Stimulated activated CD4-positive, alpha-beta T cell treated with anti-CD3 and anti-CD28 coated beads, TNF-alpha, amount 100 ng/mL, for 1 hour (primary cell): ENCODE measurements at places on chromosomes 3 and 15.

GRCh38 chr3:42805141-42805821 is 991 bp upstream of the HIGD1A start:
- DNase-seq: no peak

GRCh38 chr3:128236657-128237056 is 83.4 kb downstream of the EEFSEC start:
- DNase-seq: no peak

- no peak for DNase-seq
These were observed 164.6 kb downstream of the SUCLG2 start for GRCh38 chr3:67489816-67490215.

GRCh38 chr3:24156466-24156865 is 211.4 kb downstream of the NR1D2 start:
- DNase-seq: no peak

GRCh38 chr3:175386630-175387029 is 527.5 kb downstream of the NAALADL2 start:
- no peak for DNase-seq

DNA sequence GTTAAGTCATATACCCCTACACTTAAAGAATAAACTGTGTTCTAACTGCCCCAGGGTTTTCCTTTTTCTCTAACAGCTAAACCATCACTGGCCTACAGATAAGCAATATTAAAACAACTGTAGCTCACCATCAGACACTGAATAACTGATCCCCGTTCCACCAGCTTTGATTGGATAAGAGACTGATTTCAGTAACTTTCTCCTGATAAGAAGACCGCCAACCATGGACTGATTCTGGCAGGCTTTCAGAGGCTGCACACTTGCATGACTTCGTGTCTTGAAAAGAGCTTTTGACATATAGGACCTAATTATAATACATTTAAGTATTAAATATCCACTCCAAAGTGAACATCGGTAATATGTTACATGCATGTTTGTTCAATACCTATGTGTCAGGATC is 15.3 kb upstream of the CEP97 start:
- no peak for DNase-seq

GRCh38 chr3:38040401-38040800 is 1.4 kb downstream of the DLEC1 start:
- DNase-seq: no peak

GRCh38 chr3:6282918-6283317 is 578.0 kb upstream of the GRM7 start:
- DNase-seq: no peak

DNA sequence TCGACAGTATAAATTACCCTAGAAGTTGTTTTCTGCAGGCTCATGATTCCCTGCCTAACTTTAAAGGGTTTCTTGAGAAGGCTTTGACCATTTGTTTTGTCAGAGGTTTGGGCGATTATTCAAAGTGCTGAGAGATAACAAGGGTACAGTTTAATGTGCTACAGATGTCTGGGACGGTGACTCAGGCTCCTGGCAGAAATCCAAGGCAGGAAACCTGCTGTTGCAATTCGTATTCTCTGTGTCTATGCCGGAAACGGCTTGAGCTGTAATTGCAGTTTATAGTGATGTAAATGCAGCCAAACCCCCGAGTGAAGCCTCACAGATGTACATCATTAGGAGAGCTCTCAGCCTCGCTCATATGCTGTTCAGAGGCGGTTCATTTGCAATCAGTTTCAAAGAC is 65.6 kb downstream of the SYNPR start:
- no peak for DNase-seq

DNA sequence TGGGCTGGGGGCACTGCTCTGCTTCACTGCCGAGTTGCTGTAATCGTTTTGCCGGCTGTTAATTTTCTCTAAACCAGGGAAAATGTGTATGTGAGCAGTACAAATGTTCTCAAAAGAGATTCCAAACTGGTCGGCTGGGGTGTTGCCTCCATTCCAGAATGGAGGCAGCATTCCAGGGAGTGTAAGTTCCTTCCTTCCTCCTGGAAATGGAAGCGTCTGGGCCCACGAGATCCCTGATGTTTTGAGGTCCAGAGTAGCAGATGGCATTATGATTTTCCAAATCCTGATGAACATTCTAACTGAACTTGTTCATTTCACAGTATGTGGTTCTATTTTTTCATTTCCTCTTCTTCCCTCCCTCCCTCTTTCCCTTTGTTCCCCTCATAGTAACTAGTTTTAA is 64.4 kb upstream of the SKOR1 start:
- DNase-seq: no peak

DNA sequence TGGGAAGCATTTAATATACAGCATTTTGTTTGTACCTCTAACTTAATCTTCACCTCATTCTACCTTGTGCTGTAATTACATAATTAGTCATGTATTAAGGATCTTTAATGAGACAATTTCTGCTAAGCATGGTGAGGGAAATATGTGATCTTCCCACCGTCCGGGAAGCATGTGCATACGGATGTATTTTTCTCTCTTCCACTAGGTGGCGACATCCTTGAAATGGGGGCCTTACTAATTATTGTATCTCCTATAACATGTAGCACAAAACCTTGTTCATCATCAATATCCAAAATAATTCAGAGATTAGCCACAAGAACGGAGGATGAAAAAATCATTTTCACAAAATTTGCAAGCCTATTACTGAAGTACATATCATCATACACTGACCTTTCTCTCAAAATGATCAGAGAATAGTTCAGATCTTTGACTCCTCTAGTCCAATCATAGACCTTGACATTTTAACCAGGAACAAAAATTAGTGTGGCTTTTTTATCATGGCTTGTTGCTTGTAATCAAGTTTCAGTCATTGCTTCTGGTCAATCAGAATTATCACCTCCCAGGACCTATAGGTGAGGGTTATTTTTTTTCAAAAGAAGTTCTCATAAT is 148.9 kb upstream of the GBE1 start:
- no peak for DNase-seq

GRCh38 chr3:72257738-72258137 is 472.8 kb upstream of the PROK2 start:
- no peak for DNase-seq

DNA sequence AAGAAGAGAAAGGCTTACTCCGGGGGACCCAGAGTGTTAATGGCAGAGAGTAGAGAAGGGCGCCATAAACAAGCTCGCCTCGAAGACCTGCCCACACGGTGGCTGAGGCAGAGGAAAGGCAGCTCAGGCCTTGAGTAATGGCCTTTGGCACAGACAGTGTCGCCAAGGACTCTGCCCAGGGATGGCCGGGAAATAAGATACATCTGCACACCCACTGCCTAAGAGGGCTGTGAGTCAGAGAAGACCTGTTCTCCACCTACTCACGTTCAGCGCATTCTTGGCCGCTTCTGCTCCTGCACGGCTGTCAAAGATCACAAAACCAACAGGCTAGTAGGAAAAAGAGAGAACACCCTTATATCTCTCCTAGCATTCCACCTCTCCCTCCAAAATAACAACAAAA is 26.2 kb downstream of the RBPMS2 start:
- no peak for DNase-seq

- DNase-seq: no peak
These were observed 250.9 kb downstream of the NR2F2 start for GRCh38 chr15:96581371-96581770.

DNA sequence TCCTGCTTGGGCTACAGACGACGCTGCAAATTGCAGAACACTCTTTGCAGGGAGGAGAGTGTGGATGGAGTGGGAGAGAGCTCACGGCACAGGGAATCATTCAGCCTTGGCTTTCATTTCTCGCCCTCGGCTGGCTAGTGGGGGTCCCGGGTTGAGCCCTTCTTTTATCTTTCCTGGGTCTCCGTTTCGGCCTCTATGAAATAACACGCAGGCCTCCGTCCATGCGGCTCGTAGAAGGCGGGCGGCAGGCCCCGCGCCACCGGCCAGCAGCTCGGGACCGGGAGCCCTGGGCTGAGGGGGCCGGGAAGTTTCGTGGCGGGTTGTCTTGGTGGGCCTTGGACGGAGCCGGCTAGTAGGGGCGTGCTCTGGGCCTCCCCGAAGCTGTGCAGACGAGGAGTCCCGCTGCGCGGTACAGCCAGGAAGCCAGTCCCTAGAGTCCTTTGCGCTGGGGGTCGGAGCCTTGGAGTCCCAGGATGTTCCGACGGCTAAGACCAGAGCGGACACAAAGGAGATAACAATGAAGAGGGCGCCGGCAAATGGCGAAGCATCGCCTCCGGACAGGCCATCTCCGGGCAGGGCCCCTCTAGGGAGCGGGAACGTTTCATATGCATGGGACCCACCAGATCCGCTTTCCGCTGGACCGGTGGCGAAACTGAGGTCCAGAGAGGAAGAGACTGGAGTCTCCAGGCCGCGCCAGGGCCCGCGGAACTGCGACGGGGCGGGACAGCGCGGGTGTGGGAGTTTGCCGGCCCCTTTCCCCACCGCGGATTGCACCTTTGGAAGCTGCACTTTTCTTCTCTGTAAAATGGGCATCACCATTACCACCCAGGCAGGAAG is 4.3 kb downstream of the RNU6-1 start:
- no peak for DNase-seq

DNA sequence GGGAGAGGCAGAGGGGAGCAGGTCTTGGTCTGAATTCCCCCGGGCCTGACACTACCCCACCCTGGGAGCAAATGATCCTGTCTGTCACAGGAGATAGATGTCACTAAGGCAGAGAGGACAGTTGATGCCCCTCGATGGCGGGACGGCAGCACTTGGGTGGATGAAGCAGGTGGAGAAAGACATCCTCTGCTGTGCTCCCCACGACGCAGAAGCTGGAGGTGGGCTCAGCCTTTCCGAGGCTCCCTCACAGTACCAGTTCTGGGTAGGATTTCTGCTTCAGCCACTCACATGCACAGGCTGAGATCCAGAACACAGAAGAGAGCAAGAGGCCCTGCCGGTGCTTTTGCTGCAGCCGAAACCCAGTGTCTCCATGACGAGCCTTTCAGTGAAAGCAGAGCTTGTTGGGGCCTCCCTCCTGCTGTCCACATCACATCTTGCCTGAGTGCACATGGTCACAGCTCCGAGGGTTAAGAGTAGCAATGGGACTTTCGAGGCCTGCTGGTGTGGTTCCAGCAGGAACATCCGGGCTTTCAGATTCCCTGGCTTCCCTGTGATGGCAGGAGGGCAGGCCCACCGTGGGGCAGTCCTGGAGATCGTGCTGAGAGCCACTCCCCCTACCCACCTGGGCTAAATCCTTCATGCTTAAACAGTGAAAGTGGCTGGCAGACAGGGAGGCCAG is 107.3 kb upstream of the PRR20G start:
- no peak for DNase-seq

DNA sequence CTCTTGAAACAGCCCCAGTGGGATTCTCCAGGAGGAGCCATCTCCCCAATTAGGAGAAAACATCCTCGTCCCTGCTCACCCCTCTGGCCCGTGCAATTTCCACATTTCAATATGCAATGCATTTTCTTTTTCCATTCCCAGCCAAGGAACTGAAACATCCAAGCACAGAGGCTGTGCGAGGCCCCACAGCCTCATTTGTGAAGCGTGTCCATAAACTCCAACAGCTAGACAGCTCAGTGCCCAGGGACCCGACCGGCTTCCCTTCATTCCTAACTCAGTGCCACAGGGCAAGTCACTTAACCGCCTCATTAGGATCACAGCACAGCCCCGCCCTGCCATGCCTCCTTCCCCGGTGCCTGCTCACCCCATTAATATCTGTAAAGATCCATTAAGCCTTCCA is 204.2 kb upstream of the IGF1R start:
- no peak for DNase-seq

- DNase-seq: no peak
These were observed 54.9 kb upstream of the ATP2B2 start for GRCh38 chr3:10560060-10560861.

DNA sequence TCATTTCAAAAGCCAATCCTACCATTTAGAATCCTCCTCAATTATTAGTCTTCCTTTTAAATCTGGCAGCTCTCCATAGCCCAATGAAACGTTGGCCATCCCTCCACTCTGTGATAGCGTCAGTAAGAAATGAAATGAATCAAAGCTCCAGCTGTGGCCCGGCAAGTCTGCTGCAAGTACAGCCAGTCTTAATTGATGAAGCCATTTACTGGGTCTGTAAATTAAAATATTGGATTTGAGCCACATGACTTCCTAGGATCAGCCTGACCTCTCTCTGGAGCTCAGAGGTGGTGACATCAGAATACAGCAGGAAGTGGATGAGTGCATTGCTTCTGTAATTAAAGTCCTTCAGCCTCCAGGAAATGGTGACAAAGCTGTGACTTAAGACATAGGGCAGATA is 347.0 kb upstream of the LMCD1 start:
- DNase-seq: no peak

GRCh38 chr3:40572588-40572987 is 47.8 kb downstream of the ZNF621 start:
- no peak for DNase-seq

- no peak for DNase-seq
These were observed 3.5 kb downstream of the HEXA start for GRCh38 chr15:72372361-72372760.

- DNase-seq: no peak
These were observed 1044.7 kb downstream of the IGSF11 start for GRCh38 chr3:117989982-117990381.

DNA sequence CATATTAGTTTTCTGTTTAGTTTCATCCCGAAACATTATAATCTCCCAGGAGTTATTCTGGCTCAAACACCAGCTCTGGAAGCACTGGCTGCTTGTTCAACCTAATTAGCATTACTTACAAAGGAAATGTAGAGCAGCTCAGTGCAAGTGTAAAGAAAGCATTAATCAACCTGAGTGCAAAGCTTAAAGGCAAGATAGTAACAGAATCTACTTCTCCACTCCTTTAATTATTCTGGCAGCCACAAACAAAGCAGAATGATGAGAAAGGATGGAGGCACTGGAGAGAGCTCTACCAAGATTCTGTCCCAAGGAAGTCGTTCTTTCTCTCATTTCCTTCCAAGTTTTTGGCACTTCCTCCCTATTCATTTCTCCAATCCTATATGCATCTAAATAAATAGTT is 1384.0 kb downstream of the ZPLD1 start:
- DNase-seq: no peak

GRCh38 chr15:34043813-34044212 is 4.8 kb upstream of the AVEN start:
- DNase-seq: no peak

DNA sequence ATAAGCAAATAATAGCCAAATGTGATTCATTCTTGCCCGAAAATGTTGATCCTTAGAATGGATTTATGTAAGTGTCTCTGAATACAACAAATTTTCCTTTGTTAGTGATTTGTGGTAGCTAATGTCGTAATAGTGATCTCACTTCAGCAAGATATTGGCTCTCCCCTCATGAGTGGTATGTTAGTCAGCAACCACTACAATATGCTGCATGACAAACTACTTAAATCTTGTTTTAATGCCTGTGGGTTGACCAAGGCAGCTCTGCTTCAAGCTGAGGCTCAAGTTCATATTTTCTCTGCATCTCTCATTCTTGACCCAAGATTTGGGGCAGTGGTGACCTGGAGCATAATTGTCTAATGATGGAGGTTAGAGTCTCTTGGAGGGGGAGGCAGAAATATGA is 49.8 kb upstream of the GALNT15 start:
- DNase-seq: no peak

- DNase-seq: no peak
These were observed 32.3 kb upstream of the LEKR1 start for GRCh38 chr3:156793851-156794250.

- no peak for DNase-seq
These were observed 225.9 kb upstream of the DPH6 start for GRCh38 chr15:35771746-35772442.
